ENCODE measurements at places on chromosomes 13 and 19.
A peak's percentile ranks its signal among the peaks of the same experiment; 100 is the strongest.

- DNase-seq = no peak
Measured at GRCh38 chr13:24035411-24035810, 125.1 kb upstream of the SPATA13 start.

DNA sequence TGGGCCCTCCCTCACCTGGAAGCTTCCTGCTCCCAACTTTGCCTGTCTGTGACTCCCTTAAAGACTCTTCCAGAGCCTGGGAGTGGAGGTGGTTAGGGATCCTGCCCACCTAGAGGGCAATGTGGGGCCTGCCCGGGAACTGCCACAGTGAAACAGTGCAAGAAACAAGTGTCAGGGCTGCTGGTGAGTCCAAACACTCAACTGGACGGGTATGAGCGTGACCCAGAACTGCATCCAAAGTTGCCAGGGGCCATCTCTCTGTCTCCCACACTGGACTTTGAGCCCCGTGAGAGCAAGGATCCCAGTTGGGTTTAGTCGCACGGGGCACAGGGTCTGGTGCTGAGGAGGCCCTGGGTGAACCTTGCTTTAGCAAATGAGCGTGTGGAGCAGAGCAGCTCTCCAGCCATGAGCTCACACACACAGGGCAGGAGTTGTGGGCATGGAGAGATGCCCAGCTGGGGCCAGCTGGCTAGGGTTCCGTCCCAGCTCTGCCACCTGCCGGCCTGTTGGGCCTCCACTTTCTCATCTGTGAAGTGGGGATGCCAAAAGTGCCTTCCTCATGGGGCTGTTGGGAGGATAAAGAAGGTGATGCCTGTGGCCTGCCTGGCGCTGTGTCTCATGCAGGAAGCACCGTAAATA is 2.8 kb upstream of the NUMBL start:
- DNase-seq = no peak

DNA sequence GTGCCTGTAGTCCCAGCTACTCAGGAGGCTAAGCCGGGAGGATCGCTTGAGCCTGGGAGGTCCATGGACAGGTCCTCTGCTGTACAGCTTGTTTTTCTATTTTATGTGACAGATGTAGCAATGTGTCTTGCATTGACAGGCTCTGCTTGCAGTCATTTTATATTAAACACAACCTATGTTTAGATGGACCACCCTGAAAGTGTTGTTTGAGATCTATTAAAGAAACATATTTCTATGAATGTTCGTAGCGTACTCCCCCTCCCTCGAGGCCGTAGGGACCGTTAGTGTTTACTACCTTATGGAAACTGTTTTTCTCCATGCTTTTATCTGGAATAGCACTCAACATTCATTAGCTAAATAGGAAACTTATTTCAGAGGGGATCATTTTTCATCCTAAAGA is 64.9 kb upstream of the RNF113B start:
- no peak for DNase-seq

- no peak for DNase-seq
Measured at GRCh38 chr19:13015361-13016223, 20.3 kb downstream of the NFIX start.

DNA sequence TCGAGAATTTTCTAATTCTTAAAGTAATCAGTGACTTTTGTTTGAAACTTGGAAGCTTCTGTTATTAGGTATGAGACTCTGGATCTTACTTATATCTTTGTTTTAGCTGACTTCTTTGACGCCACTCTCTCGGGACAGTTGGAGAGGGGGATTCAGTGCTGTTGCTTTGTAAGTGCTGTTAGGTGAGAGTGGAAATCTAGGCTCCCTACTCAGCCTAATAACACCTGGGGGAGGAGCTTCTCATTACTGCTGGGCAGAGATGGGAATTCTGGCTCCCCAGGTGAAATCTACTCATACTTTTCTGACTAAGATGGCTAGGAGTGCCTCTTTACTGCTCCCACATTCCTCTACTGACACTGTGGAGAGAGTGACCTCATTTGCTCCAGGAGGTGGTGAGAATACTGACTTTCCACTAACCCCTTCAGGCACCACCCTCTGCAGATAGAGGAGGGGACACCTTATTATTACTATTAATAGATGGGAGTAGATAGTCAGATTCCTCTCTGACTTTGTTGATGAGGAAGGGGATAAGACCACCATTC is 324.9 kb upstream of the SPRY2 start:
- DNase-seq = no peak

- no peak for DNase-seq
Measured at GRCh38 chr13:73970421-73971055, 163.7 kb downstream of the KLF12 start.

DNA sequence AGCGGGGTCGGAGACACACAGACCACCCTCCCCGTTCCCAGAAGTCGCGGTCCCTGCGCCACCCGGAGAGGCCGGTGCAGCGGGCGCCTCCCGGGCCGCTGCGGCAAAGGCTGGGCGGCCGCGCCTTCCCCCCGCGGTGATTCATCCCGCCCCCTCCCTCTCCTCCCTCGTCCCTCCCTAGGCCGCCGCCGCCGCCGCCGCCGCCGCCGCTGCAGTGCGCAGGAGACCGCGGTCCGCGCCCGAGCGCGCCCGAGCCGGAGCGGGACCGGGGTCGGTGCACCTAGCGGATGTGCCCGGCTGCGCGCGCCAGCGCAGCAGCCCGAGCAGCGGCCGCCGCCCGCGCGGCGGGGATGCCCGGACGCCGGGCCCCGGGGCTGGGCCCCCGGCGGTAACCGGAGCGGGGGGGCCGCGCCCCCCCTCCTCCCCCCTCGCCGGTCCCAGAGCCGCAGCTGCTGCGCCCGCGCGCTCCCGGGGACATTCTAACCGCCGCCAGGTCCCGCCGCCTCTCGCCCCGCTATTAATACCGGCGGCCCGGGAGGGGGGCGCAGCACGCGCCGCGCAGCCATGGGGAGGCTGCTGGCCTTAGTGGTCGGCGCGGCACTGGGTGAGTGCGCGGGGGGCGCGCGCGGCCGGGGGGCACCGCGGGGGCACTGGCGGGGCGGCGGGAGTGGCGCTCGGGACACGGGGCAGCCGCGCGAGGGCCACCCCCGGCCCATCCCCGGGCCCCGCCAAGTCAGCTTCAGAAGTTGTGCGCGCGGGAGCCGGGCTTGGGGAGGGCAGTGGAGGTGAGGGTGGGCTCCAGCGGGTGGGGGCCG is at the start of gene SCN1B:
SCN1B (plus strand) TSS at position 214 of the 815 bp plus-strand sequence; CDS start at position 565, 351 bp downstream.
- DNase-seq = peak; percentile 79

DNA sequence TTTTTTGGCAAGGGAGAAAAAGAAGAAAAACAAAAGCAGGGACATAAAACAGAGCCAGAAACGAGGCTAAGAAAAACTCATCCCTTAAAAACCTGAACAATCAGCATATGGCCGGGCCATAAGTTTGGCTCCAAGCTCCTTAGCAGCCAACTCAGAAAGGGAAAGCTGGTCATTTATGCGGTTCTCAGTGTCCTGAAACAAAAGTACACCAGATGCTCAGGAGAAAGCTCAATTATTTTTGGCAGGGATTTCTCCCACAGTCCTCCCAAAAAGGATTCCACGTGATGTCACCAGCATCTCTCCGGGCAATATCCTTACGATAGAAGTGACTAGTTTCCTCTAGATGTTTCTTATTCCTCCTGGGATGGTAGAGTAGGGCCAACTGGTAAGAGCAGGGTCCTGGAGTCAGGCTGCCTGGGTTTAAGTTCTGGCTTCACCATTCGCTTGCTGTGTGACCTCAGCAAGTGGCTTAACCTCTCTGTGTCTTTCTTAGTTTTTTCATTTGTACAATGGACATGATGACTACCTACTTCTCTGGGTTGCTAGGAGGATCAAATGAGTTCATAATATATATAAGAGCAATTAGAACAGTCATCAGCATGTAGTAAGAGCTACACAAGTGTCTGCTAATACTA is 34.0 kb downstream of the PIN1 start:
- DNase-seq = no peak

DNA sequence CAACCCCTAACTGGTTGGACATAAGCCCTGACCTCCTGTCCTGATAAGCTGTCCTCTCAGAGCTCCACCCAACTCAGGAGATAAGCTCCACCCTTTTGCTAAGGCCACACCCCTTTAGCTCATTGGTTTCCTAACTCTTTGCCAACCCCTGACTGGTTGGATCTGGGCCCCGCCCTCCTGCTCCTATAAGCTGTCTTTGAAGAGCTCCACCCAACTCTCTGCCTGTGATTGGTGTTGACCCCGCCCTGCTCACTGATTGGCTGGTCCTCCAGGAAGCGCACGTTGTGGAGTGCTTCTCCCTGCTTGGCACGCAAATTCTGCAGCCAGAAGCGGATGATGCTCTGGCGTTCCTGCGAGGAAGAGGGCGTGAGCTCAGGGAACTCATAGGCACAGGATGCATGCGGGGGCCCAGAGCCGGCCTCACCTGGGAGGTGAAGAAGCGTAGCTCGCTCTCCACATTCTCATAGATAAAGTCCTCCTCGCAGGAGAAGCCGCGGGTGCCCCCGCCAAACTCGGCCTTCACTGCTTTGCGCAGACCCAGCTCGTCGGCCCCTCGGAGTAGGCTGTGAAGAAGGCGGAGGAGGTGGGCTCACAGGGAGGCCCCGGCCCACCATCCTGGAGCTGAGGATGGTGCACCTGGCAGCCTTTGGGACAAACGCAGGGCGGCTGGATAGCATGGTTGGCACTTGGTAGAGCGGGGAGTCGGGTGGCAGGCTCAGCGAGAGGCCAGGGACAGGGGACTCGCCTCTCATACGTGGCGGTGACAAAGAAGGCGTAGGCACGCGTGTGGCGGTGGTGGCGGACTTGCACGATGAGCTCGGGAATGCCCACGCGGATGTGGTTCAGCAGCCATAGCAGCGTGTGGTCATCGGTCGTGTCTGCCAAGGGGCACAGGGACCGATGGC is 1.7 kb downstream of the ANO8 start:
- DNase-seq = peak; percentile 80

GRCh38 chr13:48477191-48477855 is 55.6 kb downstream of the RCBTB2 start:
- DNase-seq = no peak

- peak; percentile 67 for DNase-seq
Measured at GRCh38 chr13:42395086-42395821, 123.3 kb downstream of the AKAP11 start.

GRCh38 chr19:17482877-17483604 is 12.7 kb downstream of the SLC27A1 start:
- DNase-seq = no peak

- no peak for DNase-seq
Measured at GRCh38 chr19:15671891-15672579, 852 bp upstream of the CYP4F12 start.

DNA sequence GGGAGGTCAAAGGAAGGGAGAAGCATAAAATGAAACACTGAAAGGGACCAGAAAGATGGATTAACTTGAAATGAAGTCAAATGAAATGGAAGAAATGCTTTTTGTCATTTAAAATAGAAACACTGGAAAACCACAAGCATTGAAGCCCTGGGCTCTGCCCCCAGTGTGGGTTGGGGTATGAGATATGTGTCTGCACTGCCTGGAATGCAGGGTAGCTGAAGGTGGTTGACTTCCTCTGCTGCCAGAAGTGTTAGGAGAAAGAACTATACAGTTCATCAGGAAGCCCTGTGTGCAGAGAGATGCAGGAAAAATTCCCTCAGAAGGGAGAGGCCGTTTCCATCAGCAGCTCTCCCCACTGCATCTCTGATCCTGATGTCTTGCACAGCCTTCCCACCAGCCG is 69.2 kb downstream of the DHRS12 start:
- DNase-seq = no peak

- DNase-seq = no peak
Measured at GRCh38 chr13:20877902-20878301, 24.6 kb downstream of the XPO4 start.

- no peak for DNase-seq
Measured at GRCh38 chr19:18191640-18192062, 1.4 kb upstream of the MPV17L2 start.

DNA sequence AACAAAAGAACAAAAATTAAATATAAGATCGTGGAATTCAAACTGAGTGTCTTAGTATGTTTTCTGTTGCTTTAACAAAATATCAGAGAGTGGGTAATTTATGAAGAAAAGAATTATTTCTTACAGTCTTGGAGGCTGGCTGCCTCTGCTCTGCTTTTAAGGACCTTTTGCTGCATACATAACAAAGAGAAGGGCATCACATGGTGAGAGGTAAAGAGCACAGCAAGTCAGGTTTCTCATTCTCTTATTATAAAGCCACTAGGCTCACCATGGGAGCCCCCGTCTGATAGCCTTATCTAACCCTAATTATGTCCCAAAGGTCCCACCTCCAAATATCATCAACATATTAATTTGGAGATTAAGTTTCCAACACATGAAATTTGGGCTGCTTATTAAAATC is 231.3 kb downstream of the SLITRK6 start:
- no peak for DNase-seq

DNA sequence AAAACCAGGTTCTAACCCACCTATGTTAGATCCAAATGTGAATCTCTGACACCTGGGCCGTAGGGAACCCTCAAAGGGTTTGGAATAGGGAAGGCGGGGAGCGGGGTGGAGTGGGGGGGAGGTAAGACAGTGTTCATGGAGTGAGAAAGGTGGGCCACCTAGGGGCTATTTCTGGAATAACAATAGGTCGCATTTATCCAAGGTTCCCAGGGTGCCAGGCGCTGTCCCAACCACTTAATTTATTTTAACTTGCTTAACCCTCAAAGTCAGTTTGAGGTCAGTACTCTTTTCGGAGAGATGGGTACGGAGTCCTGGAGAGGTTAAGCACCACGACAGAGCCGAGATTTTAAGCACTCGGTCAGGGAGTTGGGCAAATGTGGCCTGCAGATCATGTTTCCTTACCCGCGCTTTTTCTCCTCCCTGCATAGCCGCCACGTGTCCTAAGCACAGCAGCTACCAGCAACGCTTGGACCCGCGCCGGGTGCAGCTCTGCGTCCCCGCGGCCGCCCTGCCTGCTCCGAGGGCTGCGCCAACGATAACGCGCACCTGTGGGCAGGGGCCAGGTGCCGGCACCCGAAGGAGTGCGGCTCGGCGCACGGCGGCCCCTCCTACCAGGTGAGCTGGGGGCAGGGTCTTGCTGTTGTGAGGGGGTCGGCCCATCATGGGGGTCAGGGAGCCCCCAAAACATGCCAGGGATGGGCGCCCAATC is 25.0 kb upstream of the FXYD3 start:
- peak; percentile 66 for DNase-seq

GRCh38 chr19:41871573-41872383 is 5.3 kb upstream of the CD79A start:
- peak; percentile 88 for DNase-seq

DNA sequence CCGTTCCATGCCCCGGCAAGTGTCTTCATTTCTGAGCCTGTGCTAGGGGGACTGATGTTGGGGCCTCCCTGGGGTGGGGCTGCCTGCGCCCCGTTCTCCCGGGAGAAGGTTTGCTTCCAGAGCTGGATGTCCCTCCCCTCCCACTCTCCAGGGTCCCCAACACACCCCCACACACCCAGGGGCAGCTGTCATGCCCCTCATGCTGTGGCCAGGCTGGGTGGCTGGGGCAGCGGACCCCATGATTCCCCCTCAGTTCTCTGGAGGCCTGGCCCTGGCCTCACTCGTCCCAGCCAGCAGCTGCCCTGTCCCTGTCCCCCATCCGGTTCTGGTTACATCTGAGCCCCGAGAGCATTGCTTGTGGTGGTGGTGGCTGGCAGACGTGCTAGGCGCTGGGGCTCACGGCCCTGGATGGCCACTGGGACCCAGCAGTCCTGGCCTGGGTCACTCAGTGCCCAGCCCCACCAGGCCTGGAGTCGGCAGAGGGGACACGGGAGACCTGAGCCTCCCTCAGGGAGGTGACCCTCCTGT is 184.8 kb downstream of the KDM4B start:
- DNase-seq = no peak

- DNase-seq = no peak
Measured at GRCh38 chr13:112113348-112113747, 46.4 kb downstream of the SOX1 start.

- DNase-seq = no peak
Measured at GRCh38 chr13:20856650-20857049, 45.9 kb downstream of the XPO4 start.
